ENCODE measurements at places on chromosomes 4 and X.

DNA sequence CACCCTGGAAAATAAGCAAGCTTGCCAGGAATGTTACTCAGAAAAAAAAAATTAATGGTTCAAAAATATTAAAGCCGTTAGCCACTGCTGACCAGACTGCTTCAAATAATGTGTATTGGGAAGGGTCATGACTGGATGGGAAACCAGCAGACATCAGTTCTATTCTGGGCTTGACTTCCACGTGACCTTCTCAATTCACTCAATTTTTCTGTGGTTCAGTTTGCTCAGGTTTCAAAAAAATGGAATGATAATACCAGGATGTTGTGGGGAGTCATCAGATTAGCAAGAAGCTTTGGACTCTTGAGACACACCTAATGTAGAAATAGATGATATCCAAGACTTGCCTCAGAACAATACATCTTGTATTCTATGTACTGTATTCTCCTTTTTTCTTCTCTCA, 541.9 kb upstream of the BOD1L1 start:
- no peak for DNase-seq

DNA sequence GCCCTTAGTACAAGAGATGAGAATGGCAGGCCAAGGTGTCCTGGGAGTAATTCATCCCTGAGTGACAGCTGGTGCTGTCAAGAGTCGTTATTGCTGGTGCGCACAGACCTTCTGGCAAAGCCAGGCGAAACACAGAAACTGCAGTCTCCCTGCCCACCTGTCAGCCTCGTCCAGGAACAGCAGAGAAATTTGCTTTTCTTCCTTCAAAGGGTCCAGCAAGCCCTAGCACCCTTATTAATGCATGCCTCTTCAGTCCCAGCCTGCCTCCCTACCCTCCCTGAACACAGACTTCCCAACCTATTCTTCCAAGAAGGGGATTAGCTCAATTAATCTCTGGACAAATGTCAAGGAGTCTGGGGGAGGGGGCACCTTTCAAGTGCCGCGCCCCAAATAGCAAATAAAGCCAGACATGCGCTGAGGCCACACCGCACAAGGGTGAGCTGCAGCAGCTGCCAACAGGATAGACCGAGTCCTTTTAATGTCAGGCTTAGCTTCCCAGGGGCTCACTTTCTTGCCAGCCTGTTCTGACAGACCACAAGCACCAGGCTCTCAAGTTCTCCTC, 250.7 kb upstream of the RASGEF1B start:
- no peak for DNase-seq

GRCh38 chr4:69322055-69322454, 41.8 kb downstream of the UGT2B28 start:
- DNase-seq = no peak

GRCh38 chr4:123870216-123870876, 473.8 kb downstream of the SPRY1 start:
- DNase-seq = no peak

- no peak for DNase-seq
These were observed 5.0 kb downstream of the TFDP3 start for GRCh38 chrX:133213117-133213516.

GRCh38 chr4:180058691-180059215, 2184.4 kb upstream of the TENM3 start:
- DNase-seq = no peak

DNA sequence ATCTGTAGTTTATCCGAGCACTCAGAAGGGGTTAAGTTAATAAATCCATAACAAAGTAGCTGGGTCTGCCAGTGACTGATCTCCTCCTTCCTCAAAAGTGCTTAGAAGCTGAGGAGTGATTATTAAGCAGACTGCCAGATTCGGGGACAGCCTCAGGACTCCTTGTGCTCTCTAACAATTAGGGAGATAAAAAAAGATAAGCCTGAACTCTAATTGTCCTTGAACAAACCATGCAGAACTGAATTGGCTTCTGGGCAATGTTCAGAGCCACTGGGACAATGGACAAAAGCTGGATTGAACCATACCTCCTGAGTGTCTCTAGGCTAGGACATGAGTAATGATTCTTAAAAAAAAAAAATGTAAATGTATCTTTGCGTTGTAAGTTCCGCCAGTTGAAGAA, 22.7 kb upstream of the GRPR start:
- no peak for DNase-seq

DNA sequence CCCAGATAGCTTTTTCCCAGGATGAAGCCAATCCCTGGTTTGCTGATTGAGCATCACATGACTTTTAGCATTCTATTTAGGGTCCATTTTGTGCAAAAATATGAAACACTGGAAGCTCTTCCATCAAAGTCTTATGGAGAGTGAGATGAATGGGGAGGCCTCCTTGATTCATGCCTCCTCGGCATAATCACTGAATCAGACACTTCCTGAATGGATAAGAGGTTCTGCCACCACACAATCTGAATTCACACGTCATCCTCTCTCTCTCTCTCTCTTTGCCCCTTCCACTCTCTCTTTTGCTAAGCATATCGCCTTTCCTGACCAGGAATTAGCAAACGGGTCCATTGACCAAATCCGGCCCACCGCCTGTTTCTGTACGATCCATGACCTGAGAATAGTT, 68.7 kb downstream of the CRMP1 start:
- DNase-seq = no peak

DNA sequence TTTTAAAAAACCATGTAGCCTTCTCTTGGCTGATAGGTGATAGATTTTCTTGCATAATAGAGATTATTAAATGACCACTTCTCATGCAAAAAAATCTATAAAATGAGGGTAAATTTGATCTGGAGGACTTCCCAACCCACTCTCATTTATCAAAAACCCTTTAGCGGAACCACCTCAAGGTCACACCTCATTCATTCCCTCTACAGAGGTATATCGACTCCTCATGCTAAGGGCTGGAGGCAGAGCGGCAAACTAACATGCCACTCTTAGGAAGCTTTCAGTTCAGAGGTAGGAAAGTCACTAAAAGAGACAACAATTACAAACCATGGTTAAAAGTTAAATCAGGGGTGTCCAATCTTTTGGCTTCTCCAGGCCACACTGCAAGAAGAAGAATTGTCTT, 90.0 kb downstream of the COX7B2 start:
- DNase-seq = no peak

DNA sequence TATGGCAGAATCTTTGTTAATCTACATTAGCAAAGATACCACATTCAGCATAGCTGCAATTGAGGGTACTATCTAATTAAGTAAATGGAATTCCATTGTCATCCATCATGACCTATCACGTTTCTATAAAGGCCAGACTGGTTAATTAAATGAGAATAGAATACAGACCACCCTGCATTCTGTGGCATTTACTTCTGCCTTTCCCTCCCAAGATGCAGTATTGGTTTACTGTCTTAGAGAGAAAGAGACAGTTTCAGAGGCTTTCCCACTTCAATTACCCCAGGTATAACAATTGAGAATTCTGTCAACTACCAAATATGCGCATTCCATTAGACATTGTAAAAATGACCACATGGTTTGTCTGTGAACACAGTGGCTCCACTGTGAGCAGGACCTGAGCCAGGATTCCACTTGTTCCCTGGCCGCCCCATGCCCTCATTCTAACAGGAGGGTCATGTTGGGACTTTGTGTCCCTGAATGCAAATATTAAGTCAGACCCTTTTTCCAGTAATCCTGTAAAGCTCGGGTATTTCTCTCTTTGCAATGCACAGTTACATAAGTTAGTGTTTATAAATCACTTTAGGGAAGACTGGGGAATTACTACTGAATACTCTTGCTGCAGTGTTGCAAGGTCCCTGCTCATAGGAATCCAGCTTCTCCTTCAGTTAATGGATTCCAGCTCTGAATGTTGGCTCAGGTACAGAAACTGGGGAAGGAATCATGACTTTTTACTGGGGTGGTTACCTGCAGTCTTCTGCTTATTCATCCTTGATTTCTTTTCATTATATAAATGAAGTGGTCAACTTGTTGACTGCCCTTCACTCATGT, 261.0 kb downstream of the PDGFC start:
- DNase-seq = no peak

DNA sequence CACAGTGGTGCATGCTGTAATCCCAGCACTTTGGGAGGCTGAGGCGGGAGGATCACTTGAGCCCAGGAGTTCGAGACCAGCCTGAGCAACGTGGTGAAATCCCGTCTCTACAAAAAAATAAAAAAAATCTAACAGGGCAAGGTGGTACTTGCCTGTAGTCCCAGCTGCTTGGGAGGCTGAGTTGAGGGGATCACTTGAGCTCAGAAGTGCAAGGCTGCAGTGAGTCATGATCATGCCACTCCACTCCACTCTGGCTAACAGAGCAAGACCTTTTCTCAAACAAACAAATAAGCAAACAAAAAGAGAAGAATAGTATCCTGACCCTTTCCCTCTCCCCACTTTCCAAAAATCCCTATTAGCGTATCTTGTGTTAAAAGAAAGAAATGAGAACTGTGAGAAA, 52.7 kb downstream of the NPY1R start:
- no peak for DNase-seq

- DNase-seq = no peak
These were observed 16.4 kb downstream of the TMEM154 start for GRCh38 chr4:152663203-152664066.

GRCh38 chr4:145822181-145822580, 116.4 kb downstream of the ZNF827 start:
- DNase-seq = no peak
